ENCODE measurements at places on chromosomes 3 and 15.
A peak's percentile ranks its signal among the peaks of the same experiment; 100 is the strongest.

DNA sequence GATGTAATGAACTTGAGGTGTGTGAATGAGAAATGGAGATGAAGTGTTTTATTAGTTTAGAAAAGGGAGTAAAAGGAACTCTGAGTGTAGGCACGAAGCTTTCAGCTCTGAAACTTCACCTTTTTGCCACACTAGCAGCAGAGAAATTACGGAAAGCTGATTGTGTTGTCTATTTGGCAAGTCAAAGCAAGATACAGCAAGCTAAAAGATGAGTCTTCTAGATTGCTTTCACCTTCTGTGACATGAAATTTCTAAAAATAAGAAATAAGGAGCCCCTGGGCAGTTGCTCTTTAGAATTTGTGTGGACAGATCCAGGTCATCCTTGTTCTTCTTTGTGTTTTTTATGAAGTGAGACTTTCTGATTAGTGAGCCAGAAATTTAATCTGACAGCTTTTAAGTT, 143.4 kb downstream of the FNDC3B start:
- peak; percentile 20 for DNase-seq

DNA sequence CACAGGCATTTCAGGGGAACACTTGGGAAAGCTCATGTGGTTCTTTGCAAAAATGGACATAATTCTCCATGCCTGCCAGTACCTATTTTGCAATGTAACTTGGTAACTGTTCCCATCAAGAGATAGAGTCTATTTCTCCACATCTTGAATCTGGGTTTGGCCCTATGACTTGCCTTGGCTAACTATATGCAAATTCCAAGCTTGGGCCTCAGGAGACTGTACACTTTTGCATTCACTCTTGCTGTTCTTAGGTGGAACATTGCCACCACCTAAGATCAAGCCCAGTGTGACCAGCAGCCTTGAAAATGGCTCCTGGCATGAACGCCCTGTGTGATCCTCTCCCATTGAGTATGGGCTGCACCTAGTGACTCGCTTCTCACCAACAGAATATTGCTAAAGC, 19.8 kb upstream of the SMAD6 start:
- no peak for DNase-seq

GRCh38 chr3:150372320-150372719, 35.8 kb upstream of the TSC22D2 start:
- no peak for DNase-seq

DNA sequence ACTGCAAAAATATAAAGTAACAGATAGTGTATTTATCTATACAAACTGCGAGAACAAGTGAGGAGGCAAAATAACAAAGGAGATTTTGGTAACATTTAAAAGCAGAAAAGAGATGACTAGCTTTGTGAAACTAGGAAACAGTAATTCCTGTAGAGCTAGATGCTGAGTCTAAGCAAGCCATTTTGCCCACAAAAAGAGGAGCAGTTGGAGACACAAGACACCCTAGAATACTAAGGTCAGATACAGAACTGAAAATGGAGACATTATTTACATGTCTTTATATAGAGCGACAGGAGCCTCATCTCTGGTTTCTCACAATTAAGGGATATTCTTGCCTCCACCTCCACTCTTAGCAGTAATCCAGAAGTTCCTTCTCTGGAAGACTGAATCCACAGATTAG, 732.4 kb upstream of the GBE1 start:
- DNase-seq: no peak

GRCh38 chr3:135989242-135989641, 23.7 kb downstream of the PPP2R3A start:
- DNase-seq: no peak

DNA sequence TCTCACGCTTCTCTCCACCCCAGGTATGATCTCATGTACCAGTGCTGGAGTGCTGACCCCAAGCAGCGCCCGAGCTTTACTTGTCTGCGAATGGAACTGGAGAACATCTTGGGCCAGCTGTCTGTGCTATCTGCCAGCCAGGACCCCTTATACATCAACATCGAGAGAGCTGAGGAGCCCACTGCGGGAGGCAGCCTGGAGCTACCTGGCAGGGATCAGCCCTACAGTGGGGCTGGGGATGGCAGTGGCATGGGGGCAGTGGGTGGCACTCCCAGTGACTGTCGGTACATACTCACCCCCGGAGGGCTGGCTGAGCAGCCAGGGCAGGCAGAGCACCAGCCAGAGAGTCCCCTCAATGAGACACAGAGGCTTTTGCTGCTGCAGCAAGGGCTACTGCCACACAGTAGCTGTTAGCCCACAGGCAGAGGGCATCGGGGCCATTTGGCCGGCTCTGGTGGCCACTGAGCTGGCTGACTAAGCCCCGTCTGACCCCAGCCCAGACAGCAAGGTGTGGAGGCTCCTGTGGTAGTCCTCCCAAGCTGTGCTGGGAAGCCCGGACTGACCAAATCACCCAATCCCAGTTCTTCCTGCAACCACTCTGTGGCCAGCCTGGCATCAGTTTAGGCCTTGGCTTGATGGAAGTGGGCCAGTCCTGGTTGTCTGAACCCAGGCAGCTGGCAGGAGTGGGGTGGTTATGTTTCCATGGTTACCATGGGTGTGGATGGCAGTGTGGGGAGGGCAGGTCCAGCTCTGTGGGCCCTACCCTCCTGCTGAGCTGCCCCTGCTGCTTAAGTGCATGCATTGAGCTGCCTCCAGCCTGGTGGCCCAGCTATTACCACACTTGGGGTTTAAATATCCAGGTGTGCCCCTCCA, 19.1 kb downstream of the TYRO3 start:
- DNase-seq: no peak

GRCh38 chr3:153973722-153974265, 147.4 kb upstream of the ARHGEF26 start:
- DNase-seq: no peak

- DNase-seq: no peak
Measured at GRCh38 chr15:55703873-55704301, 39.1 kb downstream of the PRTG start.

- DNase-seq: no peak
Measured at GRCh38 chr3:140756240-140757016, 78.6 kb downstream of the TRIM42 start.

GRCh38 chr3:177446165-177446601, 248.9 kb upstream of the TBL1XR1 start:
- no peak for DNase-seq

Measured in retina (tissue), 1 donor.